ENCODE measurements at places on chromosomes 1 and 21.

GRCh38 chr1:178294654-178295053, 200.8 kb downstream of the RASAL2 start:
- no peak for DNase-seq

GRCh38 chr1:26585471-26585870, 55.9 kb downstream of the RPS6KA1 start:
- no peak for DNase-seq

DNA sequence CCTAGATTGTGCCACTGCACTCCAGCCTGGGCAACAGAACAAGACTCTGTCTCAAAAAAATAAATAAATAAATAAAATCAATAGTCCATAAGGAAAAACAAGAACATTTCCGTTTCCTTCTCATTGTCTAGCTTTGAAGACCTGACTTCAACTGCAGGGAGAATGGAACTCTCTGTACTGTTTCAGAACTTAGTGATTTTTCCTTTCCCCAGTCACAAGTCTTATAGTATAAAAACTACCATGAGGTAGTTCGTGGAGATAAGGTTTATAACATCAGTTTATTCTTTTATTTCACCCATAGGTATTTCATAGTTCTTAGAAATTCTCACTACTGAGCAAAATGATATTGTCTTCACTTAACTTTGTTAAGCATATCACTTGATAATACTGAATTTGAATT, 11.4 kb upstream of the RWDD3 start:
- no peak for DNase-seq

DNA sequence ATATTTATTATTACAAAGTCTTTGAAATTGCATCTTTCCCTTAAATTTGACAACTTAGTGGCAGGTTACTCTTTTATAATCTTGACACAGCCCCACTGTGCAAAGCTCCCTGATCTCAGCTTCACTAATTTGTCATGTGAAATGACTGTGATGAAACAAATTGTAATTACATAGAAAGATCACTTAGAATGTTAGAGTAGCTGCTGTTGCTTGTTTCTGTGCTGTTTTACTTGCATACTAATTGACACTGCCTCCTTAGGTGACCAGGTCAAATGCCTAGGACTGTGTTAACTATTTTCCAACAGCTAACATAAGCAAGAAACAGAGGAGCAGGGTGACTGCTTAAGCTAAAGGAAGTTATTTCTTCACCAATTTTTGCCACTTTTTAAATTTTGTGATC, 211.3 kb downstream of the ZNF326 start:
- no peak for DNase-seq

GRCh38 chr1:93685918-93686317, 4.3 kb upstream of the BCAR3 start:
- DNase-seq, result no peak

- no peak for DNase-seq
Observed at GRCh38 chr1:156516821-156517220, 16.2 kb upstream of the MEF2D start.

DNA sequence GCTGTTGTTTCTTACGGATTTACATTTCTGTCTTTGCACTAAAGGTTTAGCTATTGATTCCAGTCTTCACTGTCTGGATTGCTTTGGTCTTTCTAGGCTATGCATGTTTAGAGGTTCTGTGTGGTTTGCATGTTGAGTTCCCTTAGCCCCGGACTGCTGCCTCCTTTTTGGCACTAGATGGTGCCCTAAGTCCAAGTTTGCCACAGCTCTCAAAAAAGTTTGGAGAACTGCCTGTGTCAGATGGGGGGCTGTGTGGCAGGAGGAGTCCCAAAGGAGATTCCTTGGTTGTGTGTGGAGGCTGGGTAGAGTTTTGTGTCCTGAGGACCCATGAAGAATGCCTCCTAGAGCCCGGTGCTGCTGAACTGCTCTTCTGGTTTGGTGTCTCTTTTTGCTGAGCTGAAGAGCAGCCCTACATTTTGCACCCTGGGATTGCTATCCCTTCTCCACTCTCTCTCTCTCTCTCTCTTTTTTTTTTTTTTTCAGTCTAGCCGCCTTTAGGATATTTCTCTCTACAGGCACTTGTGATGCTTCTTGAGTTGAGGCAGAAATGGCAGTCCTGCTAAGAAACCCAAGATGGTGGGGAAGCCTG, 74.4 kb downstream of the PTGS2 start:
- no peak for DNase-seq

DNA sequence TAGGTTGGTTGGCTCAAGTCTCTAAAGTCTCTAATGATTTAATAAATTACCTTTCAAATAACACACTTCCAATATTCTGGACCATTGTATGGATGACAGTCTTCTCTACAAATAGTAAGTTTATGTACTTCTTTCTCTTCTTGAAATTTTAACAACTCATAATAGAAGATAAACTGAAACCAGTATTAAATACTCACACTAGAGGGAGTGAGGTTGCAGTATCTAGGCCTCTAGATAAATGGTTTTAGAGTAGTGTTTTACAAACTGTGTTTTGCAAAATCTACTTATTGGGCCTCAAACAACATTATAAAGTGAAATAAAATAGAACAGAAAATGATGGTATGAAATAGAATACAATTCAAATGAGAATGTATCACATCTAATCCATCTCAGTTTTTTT, 479.9 kb upstream of the BRINP3 start:
- DNase-seq, result no peak

GRCh38 chr1:59266927-59267293, 30.0 kb upstream of the FGGY start:
- no peak for DNase-seq

DNA sequence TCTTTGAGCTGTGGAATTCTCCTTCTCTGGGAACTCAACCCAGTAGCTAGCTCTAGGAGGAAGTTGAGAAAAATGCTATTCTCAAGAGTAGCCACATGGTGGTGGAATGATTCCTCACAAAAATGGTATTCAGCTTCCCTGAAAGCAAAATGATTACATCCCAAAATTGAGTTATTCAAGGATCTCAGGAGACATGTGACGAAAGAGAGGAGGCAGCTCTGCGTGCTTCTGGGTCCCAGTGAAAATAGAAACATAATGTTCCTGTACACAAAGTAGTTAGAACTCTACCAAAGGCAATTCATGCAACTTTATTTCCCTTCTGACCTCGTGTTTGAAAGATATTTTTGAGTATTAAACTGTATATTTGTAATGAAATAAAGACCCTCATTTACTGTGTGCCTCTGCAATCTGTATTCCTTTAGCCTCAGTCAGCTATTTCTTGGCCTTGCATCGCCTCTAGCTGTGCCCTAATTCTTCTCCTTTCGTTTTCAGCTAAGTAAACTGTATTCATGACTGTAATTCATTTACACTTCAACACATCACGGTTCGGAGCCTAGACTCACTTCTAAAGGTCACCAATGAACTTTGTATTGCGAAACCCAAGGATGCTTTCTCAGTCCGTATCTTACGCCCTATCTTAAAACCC, 167.3 kb downstream of the FASLG start:
- peak; percentile 75 for DNase-seq

DNA sequence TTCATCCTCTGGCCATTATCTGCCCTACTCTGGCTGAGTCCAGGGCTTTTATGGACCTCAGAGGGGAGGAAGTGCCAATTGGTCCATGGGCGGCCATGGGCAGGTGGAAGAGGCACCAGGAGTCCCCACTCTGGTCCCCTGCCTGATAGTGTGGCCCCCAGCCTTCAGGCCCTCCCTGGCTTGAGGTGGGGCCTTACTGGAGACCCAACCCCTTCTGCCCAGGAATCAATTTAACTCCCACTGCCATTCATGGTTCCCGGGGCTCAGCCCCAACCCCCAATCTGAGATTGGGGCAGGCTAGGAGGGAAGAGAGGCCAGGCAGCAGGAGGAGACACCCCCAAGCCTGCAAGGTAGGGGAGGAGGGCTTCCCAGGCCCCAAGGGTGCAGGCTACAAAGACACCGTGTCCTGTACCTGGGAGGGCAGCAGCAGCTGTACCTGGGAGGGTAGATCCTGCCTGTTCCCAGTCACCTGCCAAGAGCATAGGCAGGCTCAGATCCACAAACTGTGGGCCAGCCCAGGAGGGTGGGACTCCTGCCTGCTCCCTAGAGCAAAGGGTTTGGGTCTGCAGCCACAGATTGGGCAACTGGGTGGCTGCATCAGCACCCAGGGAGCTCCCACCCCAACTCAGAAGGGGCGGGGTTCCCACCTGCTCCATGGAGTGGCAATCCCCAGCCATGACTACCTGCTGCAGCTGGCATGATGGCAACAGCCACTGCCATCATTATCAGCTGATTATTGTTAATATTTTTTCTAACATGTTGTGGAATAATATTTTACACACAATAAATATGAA, 1044.1 kb upstream of the B3GALT2 start:
- no peak for DNase-seq

- no peak for DNase-seq
Observed at GRCh38 chr1:28540651-28541050, 12.2 kb upstream of the TRNAU1AP start.

GRCh38 chr21:22575165-22575584, 1577.0 kb downstream of the NCAM2 start:
- DNase-seq, result no peak

GRCh38 chr1:41364442-41365319, 3.4 kb downstream of the FOXO6 start:
- DNase-seq, result no peak
